ENCODE measurements at places on chromosomes 11 and 22.

- DNase-seq = no peak
These were observed 9.8 kb downstream of the CHRDL2 start for GRCh38 chr11:74721479-74721835.

- no peak for DNase-seq
These were observed 88.4 kb downstream of the UBASH3B start for GRCh38 chr11:122743949-122744348.

GRCh38 chr11:66951135-66951534 is 7.0 kb downstream of the PC start:
- no peak for DNase-seq

GRCh38 chr11:111307472-111308108 is 9.2 kb downstream of the POU2AF3 start:
- DNase-seq = no peak

DNA sequence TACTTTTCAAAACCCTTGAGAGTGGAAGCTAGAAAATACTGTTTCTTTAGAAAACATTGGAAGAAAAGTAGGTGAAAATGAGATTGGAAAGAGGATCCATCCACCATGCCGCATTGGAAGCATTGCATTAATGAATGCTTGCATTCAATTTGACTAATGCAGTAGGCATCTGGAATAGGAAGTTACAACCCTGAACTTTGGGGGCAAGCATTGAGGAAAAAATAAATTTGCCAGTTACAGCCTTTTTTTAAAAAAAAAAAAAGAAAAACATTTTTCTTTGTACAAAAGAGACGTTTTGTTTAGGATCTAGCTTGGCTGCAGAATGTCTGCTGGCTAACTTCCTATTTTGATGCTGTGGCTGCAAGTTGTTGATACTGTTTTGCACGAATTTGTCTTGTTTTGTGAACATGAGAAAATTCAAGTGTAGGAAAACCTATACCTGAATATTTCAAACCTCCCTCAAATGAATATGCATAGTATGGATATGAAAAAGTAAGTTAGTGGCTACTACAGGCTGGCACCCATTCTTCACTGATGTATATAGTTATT is 28.1 kb downstream of the RTN3 start:
- DNase-seq = no peak

DNA sequence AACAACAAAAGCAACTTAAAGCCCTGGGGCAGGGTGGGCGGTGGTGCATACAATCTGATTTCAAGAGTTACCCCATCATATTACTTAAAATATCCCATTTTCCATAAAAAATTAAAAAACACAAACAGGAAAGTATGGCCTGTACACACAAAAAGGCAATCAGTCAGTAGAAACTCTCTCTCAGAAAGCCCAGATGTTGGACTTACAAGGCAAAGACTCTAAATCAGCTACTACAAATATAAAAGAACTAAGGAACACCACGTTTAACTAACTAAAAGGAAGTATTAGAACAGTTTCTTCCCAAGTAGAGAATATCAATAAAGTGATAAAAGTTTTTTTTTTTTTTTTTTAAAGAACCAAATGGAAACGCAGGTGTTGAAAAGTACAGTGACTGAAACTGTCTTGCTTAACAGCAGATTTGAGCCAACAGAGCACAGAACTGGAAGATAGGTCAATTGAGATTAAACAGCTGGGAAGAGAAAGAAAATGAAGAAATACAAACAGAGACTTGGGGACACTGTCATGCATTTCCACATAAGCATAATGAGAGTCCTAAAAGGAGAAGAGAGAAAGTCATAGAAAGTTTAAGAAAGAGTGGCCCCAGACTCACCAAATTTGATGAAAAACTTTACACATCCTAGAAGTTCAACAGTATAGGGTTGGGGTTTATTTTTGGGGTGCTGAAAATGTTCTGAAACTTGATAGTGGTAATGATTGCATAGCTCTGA is 8.6 kb downstream of the SC5D start:
- no peak for DNase-seq

DNA sequence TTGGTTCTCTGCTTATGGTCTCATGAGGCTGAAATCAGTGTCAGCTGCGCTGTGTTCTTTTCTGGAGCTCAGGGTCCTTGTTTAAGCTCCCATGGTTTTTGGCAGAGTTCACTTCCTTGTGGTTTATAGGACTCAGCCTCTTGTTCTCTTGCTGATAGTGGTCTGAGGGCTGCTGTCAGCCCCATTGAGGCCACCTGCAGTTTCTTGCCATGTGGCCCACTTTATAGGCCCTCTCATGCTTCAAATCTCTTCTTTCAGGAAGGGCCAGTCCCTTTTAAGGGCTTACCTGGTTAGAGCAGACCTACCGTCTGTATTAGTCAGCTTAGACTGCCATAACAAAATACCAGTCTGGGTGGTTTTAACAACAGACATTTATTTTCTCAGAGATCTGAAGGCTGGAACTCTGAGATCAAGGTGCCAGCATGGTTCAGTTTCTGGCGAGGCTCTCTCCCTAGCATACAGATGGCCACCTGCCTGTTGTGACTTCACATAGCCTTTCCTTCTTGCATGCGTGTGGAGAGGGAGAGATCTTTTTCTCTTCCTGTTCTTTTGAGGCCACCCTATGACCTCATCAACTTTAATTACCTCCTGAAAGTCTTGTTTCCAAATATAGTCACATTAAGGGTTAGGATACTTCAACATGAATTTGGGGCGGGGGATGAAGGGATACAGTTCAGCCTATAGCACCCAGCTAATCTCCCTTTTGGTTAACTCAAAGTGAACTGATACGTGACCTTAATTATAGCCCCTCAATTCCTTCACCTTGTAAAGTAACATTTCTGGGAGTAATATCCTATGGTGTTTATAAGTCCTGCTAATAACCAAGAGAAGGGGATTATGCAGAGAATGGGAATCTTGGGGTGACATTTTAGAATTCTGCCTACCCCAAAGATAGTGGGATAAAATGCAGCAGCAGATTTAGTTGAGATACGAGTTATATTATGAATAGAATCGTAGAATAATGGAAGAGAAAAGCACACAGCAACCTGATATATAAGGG is 131.8 kb downstream of the UVRAG start:
- no peak for DNase-seq

GRCh38 chr11:115784796-115785521 is 280.7 kb upstream of the CADM1 start:
- DNase-seq = no peak

DNA sequence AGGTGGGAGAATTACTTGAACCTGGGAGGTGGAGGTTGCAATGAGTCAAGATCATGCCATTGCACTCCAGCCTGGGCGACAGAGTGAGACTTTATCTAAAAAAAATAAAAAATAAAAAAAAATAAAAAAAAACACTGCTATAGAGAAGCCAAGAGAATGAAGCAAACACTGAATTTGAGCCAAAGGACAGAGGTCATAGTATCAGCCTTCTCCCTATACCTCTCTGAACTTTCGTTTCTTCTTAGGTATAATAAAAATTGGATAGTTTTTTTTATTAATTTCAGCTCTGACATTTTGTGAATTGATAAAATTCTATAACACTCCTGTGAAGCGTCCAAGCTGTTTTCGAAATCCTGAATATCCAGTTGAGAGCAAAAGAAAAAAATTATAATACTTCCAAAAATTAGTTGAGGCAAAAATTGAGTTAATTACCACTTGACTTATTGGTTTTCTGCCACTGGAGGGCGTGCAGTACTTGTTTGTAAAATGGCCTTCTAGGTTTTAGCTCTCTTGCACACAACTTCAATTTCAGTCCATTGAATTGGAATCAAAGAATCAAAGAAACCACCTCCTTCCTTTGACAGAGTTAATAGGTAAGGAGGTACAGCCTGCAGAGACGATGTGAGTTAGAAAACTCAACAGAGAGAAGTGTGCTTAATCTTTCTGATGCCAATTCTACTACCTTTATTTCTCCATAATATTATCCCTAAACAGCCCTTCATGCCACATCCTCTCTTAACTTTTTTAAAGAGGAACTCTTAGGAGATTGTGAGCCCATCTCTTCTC is 143.2 kb downstream of the BBOX1 start:
- peak; percentile 2 for DNase-seq

GRCh38 chr11:88448131-88448670 is 110.7 kb upstream of the CTSC start:
- no peak for DNase-seq

DNA sequence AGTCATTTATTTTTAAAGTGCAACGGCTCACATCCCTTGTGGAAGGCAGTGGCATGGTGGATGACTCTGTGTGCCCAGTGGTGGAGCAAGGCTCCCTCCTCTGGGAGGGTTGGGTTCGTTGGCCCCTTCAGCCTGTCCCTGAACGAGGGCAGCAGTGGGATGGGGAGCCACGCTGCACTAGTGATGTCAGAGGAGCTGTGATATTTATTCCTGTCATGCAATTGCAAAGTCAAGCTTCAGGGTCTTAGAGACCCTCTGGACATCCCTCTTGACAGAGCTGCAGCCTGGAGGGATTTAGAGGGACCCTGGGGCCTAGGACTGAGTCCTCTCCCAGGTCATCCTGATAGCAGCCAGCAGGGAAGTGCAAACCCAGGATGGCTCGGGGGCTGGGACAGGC is 78.2 kb upstream of the NARS2 start:
- no peak for DNase-seq

GRCh38 chr11:69380921-69381581 is 87.1 kb downstream of the MYEOV start:
- DNase-seq = no peak

- DNase-seq = no peak
These were observed 17.5 kb downstream of the MCAM start for GRCh38 chr11:119299416-119299815.

- no peak for DNase-seq
These were observed 11.9 kb downstream of the APOL2 start for GRCh38 chr22:36227396-36227795.

- no peak for DNase-seq
These were observed 103.3 kb downstream of the LRRC32 start for GRCh38 chr11:76567261-76567660.

- no peak for DNase-seq
These were observed 278.4 kb upstream of the PDGFD start for GRCh38 chr11:104442321-104442720.

DNA sequence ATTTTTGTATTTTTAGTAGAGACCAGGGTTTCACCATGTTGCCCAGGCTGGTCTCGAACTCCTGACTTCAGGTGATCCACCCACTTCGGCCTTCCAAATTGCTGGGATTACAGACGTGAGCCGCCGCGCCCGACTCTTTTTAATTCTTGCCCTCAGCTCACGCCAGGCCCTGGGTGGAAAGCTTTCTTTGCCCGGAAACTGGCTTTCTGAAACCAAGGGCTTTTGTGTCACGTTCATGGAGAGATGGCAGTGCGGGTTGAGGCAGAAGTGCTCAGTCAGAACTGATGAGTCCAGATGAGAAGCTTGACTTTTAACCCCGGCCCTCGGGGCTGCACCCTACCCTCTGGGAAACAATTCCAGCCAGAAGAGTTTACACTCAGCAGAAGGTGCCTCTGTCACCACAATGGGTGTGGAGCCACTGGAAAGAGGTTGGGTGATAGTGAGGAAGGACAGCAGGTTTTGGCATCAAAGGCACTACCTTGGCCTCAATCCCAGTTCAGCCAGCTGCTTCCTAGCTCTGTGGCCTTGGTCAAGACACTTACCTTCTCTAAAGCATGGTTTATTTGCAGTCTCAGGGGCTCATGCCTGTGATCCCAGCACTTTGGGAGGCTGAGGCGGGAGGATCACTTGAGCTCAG is 890 bp upstream of the ARFGAP3 start:
- no peak for DNase-seq

GRCh38 chr22:23034621-23035556 is 35.4 kb upstream of the GNAZ start:
- no peak for DNase-seq

DNA sequence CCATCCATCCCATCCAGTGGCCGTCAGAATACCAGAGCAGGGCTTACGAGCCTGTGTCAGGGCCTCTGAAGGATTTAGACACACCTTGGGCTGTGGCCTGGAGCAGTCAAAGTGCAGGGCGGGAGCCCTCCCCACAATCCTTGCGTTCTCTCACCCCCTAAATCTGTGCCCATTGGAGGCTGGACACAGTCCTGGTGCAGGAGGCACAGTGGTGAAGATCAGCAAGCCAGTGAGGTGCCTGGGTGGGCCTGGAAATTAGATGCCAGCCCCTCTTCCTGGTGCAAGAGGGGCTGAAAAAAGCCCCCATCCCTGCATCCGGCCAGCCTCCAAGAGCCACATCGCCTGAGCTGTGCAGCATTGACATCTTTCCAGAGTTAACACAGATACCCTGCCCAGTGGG is 1045.8 kb downstream of the TBC1D22A start:
- no peak for DNase-seq

DNA sequence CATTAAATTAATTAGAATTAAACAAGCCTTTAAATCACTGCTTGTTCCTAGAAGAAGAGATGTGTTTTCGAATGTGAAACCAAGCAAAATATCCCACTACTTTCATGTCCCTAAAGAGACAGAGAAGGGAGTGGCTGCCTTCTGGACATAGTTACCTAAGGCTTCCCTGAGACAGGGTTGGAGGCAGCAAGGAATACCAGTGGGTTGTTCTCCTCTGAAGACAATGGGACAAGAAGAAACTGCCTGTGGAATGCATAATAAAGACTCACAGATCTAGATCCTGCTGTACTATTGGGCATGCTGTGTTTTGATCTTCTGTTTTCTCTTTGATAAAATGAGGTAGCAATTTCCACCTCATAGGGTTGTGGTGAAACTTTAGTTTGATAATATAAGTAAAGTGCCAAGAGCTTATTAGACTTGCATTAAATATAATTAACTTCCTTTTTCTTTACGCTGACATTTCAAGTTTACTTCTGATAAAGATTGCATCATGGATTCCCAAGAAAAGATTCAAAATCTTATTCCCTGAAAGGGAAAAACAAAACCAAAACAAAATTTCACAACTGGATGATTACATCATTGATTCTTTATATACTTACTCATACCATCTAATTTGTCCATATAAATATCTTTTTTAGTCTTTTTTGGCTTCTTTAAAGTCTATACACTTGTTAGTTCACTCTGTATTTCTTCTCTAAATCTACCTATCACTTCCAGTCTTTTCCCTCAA is 621.3 kb downstream of the ETS1 start:
- DNase-seq = no peak

GRCh38 chr22:38220163-38220562 is 18.4 kb downstream of the MAFF start:
- no peak for DNase-seq

- DNase-seq = no peak
These were observed 51.5 kb downstream of the APOL1 start for GRCh38 chr22:36304429-36304828.

DNA sequence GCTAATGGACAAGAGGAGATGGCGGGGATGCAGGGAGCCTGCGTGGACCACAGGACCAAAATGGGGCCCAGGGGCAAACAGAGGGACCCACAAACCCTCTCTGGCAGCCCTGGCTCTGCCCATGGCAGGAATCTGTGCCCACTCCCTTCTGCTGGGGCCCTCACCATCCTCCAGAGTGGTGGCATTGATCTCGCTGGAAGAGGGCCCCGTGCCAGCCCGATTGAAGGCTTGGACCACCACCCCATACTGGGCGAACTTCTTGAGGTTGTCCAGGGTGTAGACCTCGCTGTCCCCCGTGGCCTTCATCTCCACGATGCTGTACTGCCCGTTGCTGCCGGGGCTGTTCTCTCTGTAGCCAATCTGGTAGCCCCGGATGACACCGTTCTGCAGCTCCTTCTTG is 137.1 kb downstream of the CEP164 start:
- DNase-seq = no peak

Data from occipital lobe (tissue), 3 donors.